ENCODE measurements at places on chromosomes 11 and 22.

- DNase-seq: no peak
Observed at GRCh38 chr22:20235389-20235991, 32.6 kb downstream of the RTN4R start.

GRCh38 chr11:66080055-66080817 lies 10.2 kb downstream of the PACS1 start:
- no peak for DNase-seq

- DNase-seq: no peak
Observed at GRCh38 chr11:117519590-117519989, 191.9 kb downstream of the CEP164 start.

GRCh38 chr11:95993438-95994298 lies 69.8 kb upstream of the MTMR2 start:
- no peak for DNase-seq

GRCh38 chr11:11620921-11621572 lies 758 bp downstream of the GALNT18 start:
- DNase-seq: no peak

DNA sequence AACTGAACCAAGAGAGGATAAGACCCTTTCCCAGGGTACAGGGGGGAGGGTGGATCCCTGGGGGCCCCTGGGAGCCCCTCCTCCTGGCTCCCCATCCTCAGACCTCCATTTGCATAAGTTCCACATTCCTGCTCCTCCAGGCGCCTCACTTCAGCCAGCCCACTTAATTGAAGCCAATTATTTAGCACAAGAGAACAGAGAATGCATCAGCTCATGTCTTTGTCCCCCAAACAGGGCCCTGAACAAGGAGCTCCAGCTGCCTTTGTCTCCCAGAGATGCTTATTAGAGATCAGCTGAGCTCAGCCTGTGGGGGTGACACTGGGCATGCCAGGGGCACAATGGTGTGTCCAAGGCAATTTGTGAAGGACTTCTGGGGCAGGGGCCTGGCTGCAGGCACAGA lies 89.9 kb upstream of the PRDM11 start:
- no peak for DNase-seq

All from NCI-H1694 (cell line).